NCI-H1092 (cell line): ENCODE measurements at places on chromosomes 7 and 10.

GRCh38 chr7:108307194-108307593 lies 149.0 kb downstream of the NRCAM start:
- DNase-seq = no peak

- DNase-seq = no peak
Measured at GRCh38 chr7:48091506-48092433, 2.7 kb downstream of the UPP1 start.

GRCh38 chr10:36880898-36881297 lies 244.5 kb upstream of the ANKRD30A start:
- no peak for DNase-seq

GRCh38 chr10:122199070-122199469 lies 72.0 kb upstream of the BTBD16 start:
- DNase-seq = no peak

GRCh38 chr10:30431435-30431911 lies 2.5 kb upstream of the MAP3K8 start:
- DNase-seq = no peak

DNA sequence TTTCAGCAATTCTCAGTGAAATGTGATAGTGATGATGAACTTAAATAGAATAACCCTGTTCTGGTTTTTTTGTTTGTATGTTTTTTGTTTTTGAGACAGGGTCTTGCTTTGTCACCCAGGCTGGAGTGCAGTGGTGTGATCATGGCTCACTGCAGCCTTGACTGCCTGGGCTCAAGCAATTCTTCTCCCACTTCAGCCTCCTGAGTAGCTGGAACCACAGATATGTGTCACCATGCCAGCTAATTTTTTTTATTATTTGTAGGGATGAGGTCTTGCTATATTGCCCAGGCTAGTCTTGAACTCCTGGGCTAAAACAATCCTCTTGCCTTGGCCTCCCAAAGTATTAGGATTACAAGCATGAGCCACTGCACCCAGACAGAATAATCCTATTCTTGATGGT lies 14.3 kb upstream of the COL17A1 start:
- no peak for DNase-seq

DNA sequence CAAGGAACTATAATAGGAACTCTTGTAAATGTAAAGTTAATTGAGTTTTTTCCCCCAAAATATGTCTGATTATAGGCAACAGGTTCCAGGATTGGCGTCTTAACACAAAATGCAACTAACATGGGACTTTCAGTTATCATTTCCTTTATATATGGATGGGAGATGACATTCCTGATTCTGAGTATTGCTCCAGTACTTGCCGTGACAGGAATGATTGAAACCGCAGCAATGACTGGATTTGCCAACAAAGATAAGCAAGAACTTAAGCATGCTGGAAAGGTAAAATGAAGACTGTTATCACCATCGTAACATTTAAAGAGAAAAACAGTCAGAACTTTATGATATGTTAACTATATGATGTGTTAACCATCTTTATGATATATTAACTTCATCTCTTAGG lies 63.7 kb downstream of the SP8 start:
- DNase-seq = no peak

GRCh38 chr10:69461243-69462025 lies 10.2 kb downstream of the TSPAN15 start:
- no peak for DNase-seq

DNA sequence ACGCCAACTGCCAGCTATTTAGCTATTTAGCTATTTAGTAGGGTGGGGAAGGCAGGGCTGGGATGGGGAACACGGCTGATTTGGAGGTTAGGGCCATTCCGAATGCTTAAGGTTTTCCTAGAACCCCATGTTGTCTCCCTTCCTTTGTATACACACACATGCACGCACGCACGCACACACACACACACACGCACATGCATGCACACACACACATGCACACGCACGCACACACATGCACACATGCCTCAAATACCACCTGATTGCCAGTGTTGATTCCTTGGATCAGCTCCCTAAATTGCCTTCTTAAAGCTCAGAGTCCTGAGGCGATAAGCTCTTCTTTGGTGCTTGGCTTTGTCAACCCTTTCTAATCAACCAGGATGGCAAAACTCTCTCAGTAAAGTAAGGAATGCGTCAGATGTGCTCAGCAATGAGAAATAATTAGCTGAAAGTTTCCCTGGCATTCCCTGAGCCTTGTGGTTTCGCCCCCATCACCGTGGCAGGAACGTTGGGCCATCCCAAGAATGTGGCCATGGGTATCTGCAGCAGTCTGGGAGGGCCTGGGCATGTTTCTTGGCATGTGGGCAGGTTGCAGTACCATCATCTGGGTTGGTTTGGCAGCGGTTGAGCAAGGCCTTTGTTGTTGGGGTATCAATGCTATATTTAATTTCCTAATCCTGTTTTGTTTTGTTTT lies 305.6 kb downstream of the LRMDA start:
- DNase-seq = no peak

DNA sequence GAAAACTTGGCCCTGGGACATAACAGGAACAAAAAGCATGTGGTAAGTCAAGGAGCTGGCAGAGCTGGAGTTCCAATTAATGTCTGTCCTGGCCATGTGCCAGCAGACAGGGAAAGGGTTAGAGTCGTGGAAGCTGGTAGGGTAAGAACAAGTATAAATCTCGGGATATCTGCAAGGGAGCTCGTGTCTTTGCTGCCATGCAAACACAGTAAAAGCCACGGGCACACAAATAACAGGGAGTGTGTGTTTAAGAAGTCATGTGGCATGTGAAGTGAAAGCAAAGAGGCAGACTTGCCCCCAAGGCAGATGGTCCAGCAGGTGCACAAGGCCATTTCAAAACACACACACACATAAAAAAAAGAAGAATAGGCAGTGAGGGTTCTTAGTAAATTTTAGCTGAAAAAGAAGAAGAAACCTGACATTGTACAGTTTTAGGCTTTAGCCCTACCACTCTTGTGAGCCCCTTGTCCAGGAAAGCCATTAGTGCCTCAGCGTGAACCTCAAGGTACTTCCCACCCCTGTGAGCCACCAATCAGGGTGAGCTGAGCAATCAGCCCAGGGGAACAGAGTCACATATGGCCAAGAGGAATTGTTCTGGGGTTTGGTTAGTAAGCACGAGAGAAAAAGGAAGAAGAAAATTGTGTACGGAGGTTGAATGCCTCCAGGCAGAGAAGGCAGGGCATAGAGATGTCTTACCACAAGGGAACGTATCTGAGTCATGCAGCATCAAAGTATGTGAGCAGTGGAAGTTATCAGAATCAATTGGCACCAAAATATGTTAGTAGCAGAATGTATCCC lies 32.8 kb upstream of the ARHGAP12 start:
- DNase-seq = peak; percentile 30

- DNase-seq = no peak
Measured at GRCh38 chr10:47240173-47240572, 59.8 kb upstream of the GDF10 start.

DNA sequence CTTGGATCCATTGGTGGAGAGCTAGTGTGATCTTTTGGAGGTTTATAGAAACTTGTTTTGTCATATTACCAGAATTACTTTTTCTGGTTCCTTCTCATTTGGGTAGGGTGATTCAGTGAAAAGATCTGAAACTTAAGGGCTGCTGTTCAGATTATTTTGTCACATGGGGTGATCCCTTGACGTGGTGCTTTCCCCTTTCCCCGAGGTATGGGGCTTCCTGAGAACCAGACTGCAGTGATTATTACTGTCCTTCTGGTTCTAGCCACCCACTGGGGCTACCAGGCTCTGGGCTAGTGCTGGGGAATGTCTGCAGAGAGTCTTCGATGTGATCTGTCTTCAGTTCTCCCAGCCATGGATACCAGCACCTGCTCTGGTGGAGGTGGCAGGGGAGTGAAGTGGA lies 1030.0 kb downstream of the GRM8 start:
- no peak for DNase-seq

DNA sequence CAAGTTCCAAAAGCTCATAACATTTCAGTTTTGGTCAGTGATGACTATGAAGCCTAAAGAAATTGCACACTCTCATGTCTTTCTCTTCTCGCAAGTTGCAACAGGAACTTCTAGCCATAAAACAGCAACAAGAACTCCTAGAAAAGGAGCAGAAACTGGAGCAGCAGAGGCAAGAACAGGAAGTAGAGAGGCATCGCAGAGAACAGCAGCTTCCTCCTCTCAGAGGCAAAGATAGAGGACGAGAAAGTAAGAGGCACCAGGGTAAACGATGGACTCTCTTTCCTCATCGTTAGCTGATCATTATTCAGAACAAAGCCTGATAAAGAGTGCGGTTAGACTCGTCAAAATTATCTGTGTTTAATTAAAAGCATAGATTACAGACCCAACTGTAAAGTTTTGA lies 94.7 kb downstream of the HDAC9 start:
- DNase-seq = no peak
